ENCODE measurements at places on chromosomes 7 and 10. TPM values are rescaled to one million over a fixed set of nuclear protein-coding genes. Genes with fewer than 3 reads are reported as not detected.

The TLX1 gene
- total RNA-seq, result not detected

The WNT8B gene
- total RNA-seq, result not detected

The SFTPA1 gene
- not detected for total RNA-seq

The FIGNL1 gene
- 7.0 TPM for total RNA-seq

The PCDH15 gene
- not detected for total RNA-seq

The ADARB2 gene
- 12.2 TPM for total RNA-seq

The RPP30 gene
- total RNA-seq, result 22.8 TPM

The CYP2E1 gene
- 18.1 TPM for total RNA-seq

The ASAH2B gene
- total RNA-seq, result 4.4 TPM

The CALHM3 gene
- 0.52 TPM for total RNA-seq

The SEMA3E gene
- total RNA-seq, result under 0.01 TPM

The NUTM2E gene
- not detected for total RNA-seq

The SLC13A1 gene
- total RNA-seq, result not detected

The ZNF117 gene
- total RNA-seq, result 6.9 TPM

The SSMEM1 gene
- total RNA-seq, result not detected

The PIP gene
- total RNA-seq, result not detected

The GLI3 gene
- total RNA-seq, result 2.0 TPM

The HTR5A gene
- not detected for total RNA-seq

The MIOS gene
- total RNA-seq, result 42.5 TPM

Data from body of pancreas (tissue), 4 donors.